Cardiac muscle cell (in vitro differentiated cells and primary cell): ENCODE measurements at places on chromosomes 13 and 19. TPM values are rescaled to one million over a fixed set of nuclear protein-coding genes. Genes with fewer than 3 reads are reported as not detected.

The ZFP14 gene
- 3.5 and 7.7 TPM in 2 replicates for polyA plus RNA-seq

DNA sequence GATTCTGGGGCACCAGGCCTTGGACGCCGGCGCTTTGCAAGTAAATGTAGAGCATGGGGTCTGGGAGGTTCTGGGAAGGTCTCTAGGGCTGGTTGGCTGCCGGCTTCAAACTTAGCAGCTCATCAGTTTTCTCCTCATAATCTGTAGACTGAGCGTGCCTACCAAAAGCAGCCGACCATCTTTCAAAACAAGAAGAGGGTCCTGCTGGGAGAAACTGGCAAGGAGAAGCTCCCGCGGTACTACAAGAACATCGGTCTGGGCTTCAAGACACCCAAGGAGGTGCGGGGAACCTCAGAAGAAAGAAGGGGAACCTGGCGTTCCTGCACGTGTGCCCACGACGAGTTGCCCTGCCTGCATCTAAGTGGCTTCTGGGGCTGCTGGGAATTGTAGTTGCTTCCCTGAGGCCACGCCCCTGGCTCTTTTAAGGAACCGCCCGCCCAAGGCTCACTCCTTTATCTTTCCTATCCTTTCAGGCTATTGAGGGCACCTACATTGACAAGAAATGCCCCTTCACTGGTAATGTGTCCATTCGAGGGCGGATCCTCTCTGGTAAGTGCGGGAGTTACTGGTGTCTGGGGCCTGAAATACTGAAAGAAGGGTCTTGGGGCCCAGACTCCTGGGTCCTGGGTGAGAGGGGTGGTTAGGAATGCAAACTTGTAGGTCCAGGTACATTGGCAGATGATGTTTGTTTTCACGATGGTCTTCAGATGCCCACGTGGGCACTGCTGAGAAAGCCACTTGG, 984 bp downstream of the RPS11 start:
- peak; percentile 63 for DNase-seq

DNA sequence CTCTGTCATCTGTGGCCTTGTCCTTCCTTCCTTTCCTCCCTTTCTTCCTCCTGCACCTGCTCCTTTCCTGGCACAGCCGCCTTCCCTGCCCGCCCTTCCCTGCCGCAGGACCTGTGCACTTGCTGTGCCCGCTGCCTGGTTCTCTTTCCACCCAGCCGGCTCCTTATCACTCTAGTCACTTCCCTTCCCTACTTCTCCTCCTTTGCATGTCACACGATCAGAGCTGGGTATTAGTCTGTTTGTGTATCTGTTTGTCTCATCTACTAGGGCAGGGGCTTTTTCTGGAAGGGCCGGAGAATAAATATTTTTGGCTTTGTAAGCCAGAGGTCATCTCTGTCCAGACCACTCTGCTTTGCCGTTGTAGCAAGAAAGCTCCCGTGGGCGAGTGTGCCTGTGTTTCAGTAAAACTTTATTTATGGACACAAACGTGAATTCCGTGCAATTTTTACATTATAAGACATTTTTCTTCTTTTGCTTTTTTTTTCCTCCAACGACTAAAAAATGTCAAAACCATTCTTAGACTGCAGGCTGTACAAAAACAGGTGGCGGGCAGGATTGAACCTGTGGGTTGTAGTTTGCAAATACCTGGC, 6.1 kb downstream of the KDM4B start:
- DNase-seq = no peak

- no peak for DNase-seq
Measured at GRCh38 chr13:45413826-45414307, 4.3 kb downstream of the SLC25A30 start.

- no peak for DNase-seq
Measured at GRCh38 chr13:44609137-44609536, 33.0 kb upstream of the TSC22D1 start.

DNA sequence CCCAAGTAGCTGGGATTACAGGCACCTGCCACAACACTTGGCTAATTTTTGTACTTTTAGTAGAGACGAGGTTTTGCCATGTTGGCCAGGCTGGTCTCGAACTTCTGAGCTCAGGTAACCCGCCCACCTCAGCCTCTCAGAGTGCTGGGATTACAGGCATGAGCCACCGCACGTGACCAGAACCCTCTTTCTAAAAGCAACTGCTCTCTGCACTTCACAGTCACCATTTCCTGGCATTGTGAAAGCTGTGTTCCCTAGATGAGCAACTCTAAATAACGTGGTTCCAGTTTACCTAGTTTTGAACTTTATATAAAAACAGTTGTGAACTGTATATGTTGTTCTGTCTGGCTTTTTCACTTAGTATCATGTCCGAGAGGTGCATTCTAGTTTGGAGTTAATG, 152.9 kb downstream of the SIPA1L3 start:
- no peak for DNase-seq

- DNase-seq = no peak
Measured at GRCh38 chr13:29538652-29539040, 56.8 kb downstream of the SLC7A1 start.
